H9 (cell line): ENCODE measurements at places on chromosomes 2 and 18. TPM values are rescaled to one million over a fixed set of nuclear protein-coding genes. Genes with fewer than 3 reads are reported as not detected.
A peak's percentile ranks its signal among the peaks of the same experiment; 100 is the strongest.

GRCh38 chr18:68429841-68430240, 285.1 kb downstream of the TMX3 start:
- DNase-seq: no peak

Gene VWA3B
- not detected in 2 replicates for total RNA-seq

DNA sequence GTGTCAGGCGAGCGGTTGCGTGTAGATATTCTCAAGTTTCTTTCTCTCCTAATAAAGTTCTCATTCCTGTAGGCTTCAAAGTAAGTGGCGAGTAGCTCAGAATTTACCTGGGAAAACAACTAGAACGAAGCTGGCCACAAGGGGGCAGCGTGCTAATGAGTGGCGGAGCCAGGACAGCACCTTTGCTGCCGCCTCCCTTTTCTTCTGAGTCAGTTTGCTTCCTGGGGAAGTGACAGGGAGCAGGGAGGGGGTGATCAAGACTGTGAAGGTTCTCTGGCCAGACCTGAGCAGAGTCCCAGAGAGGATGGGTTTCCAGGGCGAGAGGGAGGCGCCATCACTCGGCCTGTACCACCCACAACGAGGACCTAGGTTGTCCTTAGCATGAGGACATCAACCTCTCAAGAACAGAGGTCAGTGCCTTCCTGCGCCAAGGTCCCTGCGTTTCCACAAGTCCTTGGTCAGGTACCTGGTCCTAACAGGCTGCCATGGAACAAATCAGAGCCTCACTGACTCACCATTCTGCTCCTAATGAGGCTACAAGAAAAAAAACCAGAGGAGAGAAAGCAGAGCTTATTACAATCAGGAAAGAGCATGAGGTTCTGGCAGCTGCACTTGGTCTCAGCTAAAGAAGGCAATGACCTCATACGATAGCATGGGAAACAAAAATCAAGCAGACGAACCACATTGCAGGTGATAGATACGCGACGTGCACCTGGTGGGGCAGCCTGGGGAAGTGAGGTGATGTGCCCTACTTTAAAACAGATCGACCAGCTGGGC, 98.7 kb downstream of the PLB1 start:
- peak; percentile 92 for DNase-seq

Gene LYPD6B
- 1.0 and 2.0 TPM in 2 replicates for total RNA-seq

Gene ATF2
- total RNA-seq: 34.9 and 40.9 TPM in 2 replicates

Gene EFHD1
- total RNA-seq: 2.7 and 2.8 TPM in 2 replicates

DNA sequence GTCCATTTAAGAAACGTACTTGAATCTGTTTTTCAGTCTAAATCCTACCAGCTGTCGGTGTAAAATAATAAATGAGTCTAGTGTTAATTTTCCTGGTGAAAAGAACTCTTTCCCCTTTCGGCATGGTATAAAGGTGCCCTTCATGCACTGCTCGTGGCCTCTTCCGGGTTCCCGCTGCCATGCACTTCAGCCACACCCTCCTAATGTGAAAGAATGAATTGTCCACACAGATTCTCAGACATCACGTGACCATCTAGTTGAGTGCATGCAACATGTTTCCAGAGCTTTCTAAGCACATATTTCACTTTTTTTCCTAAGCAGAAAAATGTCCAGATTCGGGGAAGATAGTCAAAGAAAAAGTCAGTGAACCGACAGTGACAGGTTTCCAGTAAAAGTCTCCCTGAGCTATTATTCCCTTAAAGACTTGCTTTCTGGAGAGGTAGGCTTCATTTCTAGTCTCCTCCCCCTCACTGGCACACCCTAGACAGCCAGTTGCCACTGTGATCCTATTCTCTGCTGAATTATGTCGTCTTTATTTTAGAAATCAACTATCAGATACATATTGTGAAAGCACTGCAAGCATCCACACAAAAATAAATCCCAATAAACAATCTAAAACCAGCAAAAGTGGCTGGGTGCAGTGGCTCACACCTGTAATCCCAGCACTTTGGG, 65.9 kb upstream of the RPL31 start:
- no peak for DNase-seq

Gene SPATS2L
- 45.9 and 47.3 TPM in 2 replicates for total RNA-seq

GRCh38 chr2:207734264-207734635, 22.8 kb downstream of the CCNYL1 start:
- no peak for DNase-seq

DNA sequence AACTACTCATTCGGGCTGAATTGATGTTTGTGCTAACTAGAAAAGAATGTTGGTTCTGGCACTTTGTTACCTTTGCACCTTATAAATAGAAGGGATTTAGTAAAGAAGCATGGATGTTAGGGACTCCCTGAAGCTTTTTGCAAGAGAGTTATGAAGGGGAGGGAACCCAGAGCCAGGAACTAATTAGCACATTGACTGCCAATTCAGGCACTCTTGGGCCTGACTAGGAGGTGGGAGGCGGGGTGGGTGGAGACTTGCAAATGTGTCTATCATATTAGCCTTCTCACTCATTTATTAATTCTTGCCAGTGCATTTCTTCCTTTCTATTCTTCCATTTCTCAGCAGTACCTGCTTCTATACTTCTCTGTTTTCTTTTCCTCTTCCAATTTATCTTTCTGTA, 1022.4 kb downstream of the TMEM182 start:
- DNase-seq: peak; percentile 31

Gene GALNT5
- 0.13 and 0.17 TPM in 2 replicates for total RNA-seq

Gene LYPD1
- total RNA-seq: 10.6 and 11.2 TPM in 2 replicates

Gene SP9
- not detected in 2 replicates for total RNA-seq

- peak; percentile 69 for DNase-seq
Measured at GRCh38 chr18:80171054-80171872, 62.2 kb downstream of the ADNP2 start.

Gene DYNC2LI1
- 8.1 and 8.5 TPM in 2 replicates for total RNA-seq

Gene HOXD10
- total RNA-seq: not detected in 2 replicates

- no peak for DNase-seq
Measured at GRCh38 chr2:198857246-198857645, 600.5 kb downstream of the SATB2 start.

DNA sequence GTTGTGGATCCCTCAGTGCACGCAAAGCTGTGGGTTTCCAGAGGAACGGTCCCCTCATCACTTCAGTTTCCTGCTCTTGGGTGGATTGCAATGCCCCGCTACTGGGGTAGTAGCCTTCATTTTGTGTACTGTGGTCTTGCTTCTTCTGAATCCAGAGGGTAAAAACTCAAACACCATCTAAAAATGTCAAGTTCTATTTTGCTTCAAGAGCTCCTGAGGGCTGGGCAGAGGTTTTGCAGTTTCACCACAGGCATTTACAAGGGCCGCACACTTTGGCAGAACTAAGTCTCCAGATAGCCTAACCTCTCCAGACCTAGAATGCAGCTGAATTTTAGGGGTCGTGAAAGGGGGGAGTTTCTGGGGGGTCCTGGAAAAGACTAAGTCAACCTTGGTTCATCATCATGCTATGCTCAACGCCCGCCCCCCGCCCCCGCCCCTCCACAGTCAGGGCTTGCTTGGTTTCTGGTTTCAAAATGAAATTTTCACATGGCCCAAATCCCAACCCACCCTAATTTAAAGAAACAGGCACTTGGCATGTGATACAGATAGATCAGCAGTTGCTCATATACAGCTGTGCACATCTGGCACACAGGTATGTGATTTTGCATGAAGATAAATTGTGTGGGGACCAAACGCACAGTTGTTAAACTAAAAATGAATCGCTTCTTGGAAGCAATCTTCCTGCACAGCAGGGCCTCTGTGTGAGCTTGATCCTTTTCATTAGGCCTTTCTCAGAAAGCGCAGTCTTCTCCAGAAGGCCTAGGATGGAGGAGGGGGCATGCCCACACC, 329.6 kb downstream of the OSR1 start:
- DNase-seq: no peak

DNA sequence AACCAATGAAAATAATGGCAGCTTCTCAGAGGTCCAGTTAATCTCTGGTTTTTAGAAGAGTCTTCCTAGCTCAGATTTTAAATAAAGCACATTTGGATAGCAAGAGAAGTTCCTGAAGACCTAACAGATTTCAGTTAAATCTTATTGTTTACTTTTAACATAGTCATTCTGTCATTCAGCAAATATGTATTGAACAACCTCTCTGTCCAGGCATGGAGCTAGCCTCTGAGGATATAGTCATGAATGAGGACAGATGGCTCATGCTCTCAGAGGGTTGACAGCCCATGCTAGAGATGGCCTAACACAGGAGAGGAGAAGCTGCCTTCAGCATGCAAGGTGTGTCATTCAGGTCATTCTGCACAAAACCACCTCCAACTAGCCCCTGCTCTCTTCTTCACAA, 6.2 kb downstream of the CCBE1 start:
- no peak for DNase-seq
